ENCODE measurements at places on chromosomes 2 and 18.

- DNase-seq = no peak
Measured at GRCh38 chr2:37721201-37721560, 49.7 kb upstream of the CDC42EP3 start.

GRCh38 chr2:115560666-115561065, 1118.2 kb downstream of the DPP10 start:
- DNase-seq = no peak

DNA sequence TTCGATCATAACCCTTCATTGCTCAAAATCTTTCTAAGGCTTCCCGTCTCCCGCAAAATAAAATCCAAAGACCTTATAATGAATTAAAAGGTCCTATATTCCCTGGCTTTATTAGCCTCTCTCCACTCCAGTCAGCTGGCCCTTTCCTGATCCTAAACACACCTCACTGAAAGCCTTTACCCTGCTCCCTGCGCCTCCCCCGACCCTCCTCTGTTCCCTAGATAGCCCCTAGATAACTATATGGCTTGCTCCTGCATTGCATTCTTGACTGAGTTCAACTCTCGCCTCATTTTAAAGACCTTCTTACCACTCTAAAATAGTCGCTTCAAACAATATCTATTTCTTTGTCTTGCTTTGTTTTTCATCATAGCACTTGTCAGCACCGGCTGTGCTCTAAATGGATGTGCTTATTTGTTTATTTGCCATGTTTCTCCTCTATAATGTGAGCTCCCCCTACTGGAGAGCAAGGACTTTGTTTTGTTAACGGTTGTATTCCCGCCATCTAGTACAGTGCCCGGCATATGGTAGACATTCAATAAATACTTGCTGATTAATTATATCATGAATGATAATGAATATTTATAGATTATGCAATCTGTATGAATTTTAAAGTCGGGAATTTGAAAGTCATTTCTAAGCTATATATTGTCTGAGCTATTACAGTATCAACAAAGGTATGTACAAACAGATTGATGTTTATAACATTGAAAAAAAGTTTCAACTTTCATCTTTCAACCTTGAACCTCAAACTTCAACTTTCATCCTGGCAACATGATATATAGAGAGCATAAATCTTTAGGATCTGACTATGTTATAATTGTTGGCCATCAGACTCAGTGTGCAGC, 32.4 kb upstream of the VIT start:
- no peak for DNase-seq

DNA sequence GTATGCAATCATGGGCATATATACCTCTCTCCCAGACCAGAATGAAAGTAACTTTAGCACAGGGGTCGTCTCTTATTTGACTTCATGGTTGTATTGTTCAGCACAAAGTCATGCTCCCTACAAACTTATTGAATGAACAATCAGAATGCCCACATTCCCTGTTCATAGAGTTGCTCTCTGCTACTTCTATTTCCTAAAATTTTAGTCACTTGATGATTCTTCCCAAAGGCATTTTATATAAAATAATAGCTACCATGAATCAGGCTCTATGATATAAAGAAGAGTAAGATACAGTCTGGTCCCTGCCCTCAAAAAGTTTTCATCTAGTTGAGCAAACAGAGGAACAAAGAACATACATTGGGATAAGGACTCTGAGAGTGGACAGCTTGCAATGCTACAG, 162.2 kb downstream of the SLC39A10 start:
- DNase-seq = no peak

DNA sequence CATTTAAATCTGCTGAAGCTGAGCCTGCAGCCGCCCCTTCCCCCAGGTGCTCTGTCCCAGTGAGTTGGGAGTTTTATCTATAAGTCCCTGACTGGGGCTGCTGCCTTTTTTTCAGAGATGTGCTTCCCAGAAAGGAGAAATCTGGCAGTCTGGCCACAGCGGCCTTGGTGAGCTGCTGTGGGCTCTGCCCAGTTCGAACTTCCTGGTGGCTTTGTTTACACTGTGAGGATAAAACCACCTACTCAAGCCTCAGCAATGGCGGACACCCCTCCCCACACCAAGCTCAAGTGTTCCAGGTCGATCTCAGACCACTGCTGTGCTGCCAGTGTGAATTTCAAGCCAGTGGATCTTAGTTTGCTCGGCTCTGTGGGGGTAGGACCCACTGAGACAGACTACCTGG, 97.3 kb downstream of the ACAA2 start:
- DNase-seq = no peak

DNA sequence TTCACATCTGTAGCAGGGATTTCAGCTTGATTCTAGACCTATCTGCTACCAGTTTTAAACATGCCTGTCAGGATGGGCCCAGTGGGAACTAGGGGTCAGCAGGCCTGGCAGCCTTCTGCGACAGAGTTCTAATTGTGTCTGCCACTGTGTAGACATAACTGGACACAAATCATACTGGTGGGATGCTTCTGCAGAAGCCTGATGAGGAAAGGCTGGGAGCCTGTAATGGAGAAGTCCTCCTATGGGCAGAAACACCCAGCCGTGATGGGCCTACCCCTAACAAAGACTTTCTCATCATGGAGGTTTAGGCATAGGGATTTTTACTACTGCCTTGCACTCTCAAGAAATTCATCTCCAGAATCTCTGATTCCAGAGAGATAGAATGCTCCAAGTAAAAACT, 166.9 kb downstream of the PDE11A start:
- DNase-seq = no peak

DNA sequence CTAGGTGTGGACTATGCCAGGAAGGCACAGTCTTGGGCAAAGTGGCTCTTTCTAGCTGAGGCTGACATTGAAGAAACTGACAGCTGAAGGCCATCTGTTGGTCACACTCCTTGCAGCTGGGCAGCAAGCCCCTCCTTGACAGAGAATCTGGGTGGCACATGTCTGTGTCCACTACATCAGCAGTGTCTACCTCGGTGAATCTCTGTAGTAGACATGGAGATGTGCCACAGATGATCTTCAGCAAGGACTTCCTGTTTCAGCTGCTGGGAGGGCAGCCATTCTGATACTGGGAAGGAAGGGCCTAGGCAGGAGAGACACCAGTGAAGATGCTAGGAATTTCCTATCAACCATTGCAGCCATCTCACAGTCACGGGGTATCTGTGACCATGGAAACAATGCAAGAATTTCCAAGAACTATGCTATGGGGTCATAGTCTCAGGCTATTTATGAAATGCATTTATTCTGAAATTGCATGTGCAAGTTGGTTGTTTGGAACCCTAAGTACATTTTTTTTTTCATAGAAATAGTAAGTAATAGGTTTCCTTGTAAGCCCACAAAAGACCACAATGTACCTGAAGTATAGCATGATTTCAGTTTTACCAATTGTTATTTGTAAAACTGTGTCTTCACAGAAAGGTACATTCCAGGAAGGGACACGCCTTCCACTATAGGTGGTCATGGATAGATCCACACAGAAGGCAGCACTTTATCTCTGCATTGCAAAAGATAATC, 63.8 kb upstream of the DARS1 start:
- DNase-seq = no peak

DNA sequence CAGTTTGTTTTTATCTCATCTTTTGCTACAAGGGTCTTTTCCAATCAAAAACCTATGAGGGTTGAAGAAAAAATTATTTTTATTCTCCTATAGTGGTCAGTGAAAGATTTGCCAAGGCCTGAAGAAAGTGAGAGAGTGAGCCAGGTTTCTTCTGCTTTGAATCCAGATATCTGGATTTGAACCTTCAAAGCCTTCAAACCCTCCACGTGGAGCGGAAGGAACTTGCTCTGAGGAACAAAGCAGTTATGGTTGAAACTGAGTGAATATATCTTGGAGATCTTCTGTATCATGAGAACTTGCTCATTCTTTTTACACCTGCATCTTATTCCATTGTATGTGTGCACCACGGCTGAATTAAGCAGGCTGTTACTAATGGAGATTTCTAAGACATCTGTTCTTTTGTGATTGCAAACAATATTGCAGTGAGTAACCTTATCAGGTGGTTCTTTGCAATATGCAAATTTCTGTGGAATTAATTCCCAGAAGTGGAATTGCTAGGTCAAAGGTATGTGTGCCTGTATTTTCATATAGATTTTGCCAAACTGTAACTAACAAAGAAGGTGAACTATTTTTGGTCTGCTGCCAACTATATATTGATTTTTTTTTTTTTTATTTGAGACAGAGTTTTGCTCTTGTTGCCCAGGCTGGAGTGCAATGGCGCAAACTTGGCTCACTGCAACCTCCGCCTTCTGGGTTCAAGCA, 147.9 kb downstream of the B3GNT2 start:
- DNase-seq = no peak

DNA sequence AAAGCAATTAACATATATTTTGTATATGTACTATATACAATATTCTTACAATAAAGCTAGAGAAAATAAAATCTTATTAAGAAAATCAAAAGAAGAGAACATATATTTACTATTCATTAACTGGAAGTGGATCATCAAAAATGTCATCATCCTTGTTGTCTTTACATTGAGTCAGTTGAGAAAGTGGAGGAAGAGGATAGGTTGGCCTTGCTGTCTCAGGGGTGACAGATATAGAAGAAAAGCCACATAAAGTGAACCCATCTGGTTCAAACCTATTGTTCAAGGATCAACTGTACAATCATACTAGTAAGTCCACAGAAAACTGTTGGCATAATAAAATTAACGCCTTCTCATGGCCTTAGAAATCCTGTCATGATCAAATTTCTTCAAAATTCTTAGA, 26.6 kb downstream of the SESTD1 start:
- no peak for DNase-seq

GRCh38 chr2:104976603-104977120, 61.2 kb upstream of the MRPS9 start:
- no peak for DNase-seq

GRCh38 chr2:76980067-76980787, 541.9 kb downstream of the LRRTM4 start:
- DNase-seq = no peak

DNA sequence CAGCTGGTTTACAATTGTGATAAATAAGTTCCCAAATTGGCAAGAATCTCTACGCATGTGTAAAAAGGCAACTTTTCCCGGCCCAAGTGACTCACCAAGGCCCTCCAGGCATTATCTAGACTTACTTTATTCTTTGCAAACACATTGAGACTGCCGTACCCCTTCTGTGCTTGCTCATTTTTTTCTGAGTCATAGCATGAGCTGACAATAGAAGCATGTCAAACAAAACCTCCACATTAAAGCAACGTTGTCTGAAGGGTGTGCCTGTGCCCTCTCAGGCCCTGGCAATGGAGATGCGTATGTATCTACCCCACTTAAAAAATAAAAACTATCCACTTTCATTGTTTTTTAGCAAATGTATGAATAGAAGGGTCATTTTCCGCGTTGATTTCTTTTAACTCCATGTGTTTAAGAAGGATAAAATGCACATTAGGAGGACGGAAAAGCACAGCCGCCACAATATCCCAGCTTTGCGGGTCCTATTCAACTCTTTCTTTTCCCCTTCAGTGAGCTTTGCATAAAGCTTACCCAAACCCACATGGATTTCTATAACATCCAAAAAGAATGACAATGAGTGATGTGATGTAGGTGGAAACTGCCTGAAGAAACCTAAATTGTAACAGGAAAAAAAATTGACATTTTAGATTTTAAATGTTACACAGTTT, 298.2 kb downstream of the CDCA7 start:
- no peak for DNase-seq

GRCh38 chr18:49884465-49884864, 71.1 kb upstream of the ACAA2 start:
- DNase-seq = no peak

DNA sequence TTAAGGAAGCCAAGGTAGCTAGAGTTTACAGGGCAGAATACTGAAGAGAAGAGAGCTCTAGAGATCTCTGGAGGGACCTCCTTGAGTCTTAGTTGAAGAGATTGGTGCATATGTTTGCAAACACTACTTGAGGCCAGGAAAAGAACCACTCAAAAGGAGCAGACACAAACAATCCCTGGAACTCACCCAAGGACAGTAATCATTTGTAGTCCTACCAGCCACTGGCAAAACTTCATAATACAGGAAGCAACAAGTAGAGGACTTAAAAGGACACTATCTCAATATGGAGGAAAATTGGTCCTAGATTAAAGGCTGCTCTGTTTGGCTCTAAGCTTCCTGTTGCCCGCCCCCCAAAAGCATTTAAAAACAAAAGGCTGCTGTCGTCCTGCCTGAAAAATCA, 46.9 kb upstream of the UBXN4 start:
- no peak for DNase-seq

GRCh38 chr2:97267411-97268074, 154.6 kb downstream of the ANKRD36 start:
- DNase-seq = no peak

Data from activated CD8-positive, alpha-beta memory T cell treated with anti-CD3 and anti-CD28 coated beads for 1 hour (primary cell).